ENCODE measurements at places on chromosomes 4 and X. TPM values are rescaled to one million over a fixed set of nuclear protein-coding genes. Genes with fewer than 3 reads are reported as not detected.

DNA sequence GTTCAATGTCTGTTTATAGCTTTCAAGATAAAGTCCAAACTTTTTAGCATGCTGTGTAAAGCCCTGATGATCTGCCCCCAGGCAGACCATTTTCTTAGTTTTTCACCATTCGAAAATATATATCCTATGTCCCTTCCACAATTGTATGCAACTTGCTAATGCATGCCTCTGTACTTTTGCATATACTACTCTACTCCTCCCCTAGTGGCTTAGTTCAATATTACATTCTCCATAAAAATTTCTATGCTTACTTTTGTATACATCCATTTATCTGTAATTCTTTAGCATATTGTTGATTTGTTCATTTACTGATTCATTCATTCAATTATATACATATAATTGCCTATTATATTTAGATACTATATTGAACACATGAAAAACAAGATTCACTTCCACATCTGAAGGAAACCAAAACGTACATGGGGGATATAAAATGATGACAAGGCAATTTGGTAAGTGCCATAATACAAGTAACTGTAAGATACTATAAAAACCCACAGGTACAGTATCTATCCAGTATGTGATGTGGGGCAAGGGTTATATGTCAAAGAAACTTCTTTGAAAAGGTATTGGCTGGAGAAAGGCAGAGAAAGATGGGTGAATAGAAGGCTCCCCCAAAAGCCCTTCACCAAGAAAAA lies 902.5 kb downstream of the FAM133A start:
- DNase-seq: no peak

GRCh38 chr4:66972087-66972486 lies 573.2 kb downstream of the CENPC start:
- DNase-seq: no peak

GRCh38 chrX:110321081-110321480 lies 3.2 kb upstream of the AMMECR1 start:
- peak; percentile 12 for DNase-seq

GRCh38 chr4:136751556-136751955 lies 780.7 kb downstream of the PCDH18 start:
- no peak for DNase-seq

- no peak for DNase-seq
Observed at GRCh38 chrX:16825264-16826035, 39.2 kb downstream of the TXLNG start.

DNA sequence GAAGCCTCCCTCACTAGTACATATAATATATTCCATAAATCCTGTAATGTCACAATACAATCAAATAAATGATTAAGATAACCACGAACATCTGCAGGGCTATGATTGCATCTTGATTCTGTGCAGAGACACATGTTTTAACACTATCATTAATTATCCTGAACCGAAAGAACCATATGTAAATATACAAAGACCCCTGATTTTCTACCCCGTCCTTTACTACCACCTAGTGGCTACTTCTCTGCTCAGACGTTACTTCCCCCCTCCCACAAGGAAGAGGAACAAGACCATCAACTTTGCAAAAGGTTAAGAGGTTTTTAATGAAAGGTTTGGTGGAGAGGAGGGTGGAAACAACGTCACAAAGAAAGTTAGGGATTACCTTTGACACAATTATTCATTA lies 134.0 kb downstream of the COL4A6 start:
- DNase-seq: peak; percentile 9

The NBDY gene
- 37.1 TPM for polyA plus RNA-seq

DNA sequence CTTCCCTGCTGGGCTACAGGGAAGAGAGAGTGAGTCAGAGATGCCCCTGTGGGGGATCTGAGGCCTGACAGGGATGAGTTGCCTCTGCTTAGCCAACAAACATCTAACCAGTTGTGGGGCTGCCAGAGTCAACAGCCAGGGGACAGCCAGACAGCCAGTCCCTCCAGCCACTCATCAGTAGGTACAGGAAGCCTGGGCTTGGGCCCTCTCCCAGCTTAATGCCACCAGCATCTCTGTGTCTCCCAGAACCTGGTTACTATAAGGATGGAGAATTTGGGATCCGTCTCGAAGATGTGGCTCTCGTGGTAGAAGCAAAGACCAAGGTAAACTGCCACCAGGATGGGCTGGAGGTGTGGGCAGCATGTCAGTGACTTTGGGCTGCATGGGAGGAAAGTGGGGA lies 17.3 kb upstream of the SASH3 start:
- no peak for DNase-seq

The WNK3 gene
- polyA plus RNA-seq: 1.4 TPM

The FAM184B gene
- 0.04 TPM for polyA plus RNA-seq

DNA sequence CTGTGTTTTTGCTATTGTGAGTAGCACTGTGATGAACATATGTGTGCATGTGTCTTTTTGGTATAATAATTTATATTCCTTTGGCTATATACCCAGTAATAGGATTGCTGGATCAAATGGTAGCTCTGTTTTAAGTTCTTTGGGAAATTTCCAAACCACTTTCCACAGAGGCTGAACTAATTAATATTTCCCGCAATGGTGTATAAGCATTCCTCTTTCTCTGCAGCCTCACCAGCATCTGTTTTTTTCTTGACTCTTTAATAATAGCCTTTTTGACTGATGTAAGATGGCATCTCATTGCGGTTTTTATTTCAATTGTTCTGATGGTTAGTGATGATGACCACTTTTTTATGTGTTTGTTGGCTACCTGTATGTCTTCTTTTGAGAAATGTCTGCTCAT lies 247.7 kb upstream of the NDST3 start:
- no peak for DNase-seq
